ENCODE measurements at places on chromosomes 11 and 22. TPM values are rescaled to one million over a fixed set of nuclear protein-coding genes. Genes with fewer than 3 reads are reported as not detected.

GRCh38 chr11:65055538-65055937 is 2.8 kb downstream of the NAALADL1 start:
- no peak for DNase-seq

DNA sequence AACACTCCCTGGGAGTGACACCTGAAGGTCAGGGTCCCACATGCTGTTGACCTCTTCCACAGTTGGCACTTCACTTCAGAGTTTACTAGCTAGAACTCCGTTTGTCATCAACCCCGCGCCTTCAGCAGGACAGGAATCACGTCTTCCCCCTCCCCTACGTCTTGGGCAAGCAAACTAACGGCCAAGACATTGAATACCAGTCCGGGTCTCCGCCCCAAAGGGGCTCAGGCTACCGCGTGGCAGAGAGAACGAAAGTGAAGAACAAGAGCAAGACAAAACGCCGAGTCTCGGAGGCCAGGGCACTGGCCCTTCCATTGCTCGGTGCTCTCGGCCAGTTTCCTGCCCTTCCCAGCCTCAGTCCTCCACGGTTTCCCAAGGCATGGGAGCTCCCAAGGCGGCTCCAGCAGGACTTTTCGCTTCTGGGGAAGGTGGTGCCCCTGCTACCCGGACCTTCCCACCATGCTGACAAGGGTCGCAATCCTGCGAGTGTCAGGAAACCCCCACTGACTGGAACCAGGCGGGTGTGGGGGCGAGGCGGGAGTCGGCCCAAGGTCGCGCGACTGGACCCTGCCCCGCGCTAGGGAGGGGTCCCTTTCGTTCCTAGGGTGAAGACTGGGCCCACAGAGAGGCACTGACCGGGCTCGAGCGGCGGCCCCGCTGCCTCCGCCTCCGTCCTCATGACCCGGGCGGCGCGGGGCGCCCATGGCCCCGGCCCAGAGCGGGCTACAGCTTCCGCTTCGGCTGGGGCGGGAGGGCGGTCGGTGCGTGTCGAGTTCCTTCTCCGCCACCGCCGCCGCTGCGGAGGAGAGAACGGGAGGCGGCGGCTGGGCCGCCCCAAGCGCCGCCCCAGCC is at the start of gene GUCD1:
Gene GUCD1 (minus strand): TSS at position 826 of the 852 bp plus-strand sequence. CDS start 147 bp downstream, at position 679.
- DNase-seq = peak; percentile 46

GRCh38 chr22:41949297-41949965 is 2.5 kb upstream of the CENPM start:
- DNase-seq = no peak

- DNase-seq = no peak
Observed at GRCh38 chr11:35650467-35650866, 12.1 kb upstream of the TRIM44 start.

GRCh38 chr11:23473782-23474181 is 613.5 kb upstream of the CCDC179 start:
- DNase-seq = no peak

GRCh38 chr11:118396097-118396501 is 5.3 kb upstream of the ATP5MG start:
- no peak for DNase-seq

DNA sequence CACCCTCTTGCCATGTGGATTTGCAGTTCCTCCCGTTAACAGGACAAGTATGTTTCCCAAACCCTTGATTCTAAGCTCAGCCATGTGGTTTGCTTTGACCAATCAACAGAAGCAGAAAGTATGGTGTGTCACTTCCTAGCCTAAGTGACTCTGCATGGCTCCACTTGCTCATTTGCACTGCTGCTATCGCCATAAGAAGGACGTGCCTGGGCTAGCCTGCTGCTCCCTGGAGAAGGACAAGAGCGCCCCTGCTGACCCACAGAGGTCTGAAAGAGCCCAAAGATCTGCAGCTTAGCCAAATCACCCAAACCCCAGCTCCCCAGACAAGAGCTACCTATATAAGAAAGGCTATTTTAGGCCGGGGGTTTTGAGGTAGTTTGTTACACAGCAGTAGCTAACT is 18.0 kb downstream of the TBRG1 start:
- DNase-seq = no peak

- no peak for DNase-seq
Observed at GRCh38 chr11:69487849-69488542, 6.5 kb downstream of the LINC01488 start.

GRCh38 chr11:13674799-13675509 is 6.5 kb downstream of the FAR1 start:
- no peak for DNase-seq

DNA sequence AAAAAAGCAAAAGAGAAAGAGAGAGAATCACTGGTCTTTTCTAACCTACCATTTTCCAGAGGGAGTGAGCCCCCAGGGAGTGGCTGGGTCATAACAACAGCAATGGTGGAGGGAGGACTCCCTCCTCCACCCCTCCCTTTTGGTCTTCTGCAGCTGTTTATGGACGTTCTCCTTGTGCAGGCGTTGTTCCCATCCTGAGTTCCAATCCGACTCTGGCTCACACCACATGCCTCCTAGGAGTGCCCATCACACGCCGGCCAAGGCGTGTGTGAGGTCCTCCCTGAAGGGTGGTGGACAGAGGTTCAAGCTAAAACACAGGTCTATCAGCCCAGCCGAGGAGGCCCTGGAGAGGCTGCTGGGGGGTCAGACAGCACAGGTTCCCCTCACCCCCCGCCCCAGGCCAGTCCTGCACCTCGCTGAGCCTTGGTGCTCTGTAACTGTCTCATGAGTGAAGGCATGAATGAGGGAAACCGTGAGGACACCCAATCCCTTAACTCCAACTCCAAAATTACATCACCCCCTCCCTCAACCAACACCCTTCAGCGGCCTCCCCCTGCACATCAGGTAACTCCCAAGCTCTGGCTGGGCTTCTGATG is 29.4 kb downstream of the IFT27 start:
- no peak for DNase-seq

GRCh38 chr11:122572592-122572991 is 82.9 kb upstream of the UBASH3B start:
- no peak for DNase-seq

- DNase-seq = no peak
Observed at GRCh38 chr11:1928891-1929541, 9.5 kb downstream of the TNNT3 start.

DNA sequence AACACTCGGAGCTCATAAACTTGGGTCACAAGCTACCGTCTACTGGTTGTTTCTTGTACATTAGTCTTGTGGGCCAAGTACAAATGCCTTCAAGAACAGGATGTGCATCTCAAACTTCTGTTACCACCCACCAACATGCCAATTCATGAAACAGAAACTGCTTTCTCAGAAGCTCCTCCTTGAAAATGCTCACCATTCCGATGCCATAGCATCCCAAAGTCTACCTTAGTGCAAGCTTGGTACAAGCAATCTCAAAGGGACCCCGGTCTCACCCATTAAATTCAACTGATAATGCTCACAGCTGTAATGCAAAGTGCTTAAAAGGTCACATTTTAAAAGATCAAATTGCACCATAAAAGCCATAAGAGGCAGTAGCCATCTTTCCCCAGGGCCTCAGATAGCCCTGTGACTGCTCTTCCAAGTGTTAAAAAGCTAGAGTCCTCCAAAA is 31.8 kb upstream of the CCDC34 start:
- DNase-seq = no peak

DNA sequence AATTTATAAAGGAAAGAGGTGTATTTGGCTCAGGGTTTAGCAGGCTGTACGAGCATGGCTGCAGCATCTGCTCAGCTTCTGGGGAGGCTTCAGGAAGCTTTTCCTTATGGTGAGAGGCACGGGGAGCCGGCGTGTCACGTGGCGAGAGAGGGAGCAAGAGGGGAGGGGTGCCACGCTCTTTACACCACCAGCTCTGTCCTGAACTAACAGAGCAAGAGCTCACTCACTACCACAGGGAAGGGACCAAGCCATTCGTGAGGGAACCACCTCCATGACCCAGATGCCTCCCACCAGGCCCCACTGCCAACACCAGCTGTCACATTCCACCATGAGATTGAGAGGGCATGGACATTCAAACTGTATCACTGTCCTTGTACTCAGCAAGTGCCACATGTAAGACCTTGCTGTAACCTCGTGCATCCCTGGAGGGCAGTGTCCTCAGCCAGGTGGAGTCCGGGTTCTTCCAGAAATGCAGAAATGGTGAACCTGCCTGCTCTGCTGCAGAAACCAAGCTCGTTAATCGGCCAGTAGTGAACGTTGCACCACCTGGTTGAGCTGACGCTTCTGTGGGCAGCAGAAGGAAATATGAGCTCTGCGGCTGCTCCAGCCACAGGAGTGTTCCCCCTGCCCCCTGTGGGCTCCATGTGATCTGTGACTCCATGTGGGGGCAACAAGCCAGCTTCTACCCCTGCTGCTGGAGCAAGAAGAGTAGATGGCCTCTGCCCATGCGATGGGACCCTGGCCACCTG is 368.6 kb downstream of the TBC1D22A start:
- DNase-seq = no peak

- no peak for DNase-seq
Observed at GRCh38 chr11:11372461-11372860, 19.4 kb upstream of the CSNK2A3 start.

GRCh38 chr11:48354013-48354412 is 12.3 kb downstream of the OR4C5 start:
- DNase-seq = no peak

DNA sequence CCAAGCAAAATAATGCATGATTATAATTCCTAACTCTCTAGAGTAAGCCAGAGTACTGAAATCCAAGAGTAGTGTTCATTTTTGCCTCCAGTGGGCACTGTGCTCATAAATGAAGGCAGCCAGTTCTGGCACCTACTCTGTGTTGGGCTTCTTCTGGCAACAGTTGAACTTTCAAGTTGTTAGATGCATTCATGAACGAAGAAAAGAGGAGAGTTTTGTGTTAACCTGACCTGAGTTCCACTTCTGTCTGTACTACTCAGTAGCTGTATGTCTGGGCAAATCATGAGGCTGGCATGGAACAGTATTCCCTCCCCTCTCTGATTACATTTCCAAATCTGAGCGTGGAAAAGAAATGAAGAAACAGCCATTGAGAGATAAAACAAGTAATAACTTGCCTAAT is 20.3 kb upstream of the TENM4 start:
- no peak for DNase-seq

- no peak for DNase-seq
Observed at GRCh38 chr11:44701276-44701675, 25.5 kb upstream of the TSPAN18 start.

DNA sequence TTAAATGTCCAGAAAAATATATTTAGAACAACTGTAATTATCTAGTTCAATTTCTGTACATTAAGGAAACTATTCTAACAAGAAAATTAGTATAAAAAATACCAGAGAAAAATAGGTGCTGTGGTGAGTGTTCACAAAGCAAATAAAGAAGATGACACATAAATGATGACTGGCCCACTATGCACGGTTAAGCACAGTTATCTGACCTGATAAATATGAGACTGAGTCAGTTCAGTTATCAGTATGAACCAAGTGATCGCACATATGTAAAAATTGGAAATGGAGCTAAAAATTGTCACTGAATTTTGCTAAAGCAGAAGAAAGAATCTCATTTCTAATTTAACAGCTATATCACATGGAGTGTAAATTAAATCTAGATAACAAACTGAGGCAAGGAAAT is 18.8 kb upstream of the MAML2 start:
- no peak for DNase-seq

DNA sequence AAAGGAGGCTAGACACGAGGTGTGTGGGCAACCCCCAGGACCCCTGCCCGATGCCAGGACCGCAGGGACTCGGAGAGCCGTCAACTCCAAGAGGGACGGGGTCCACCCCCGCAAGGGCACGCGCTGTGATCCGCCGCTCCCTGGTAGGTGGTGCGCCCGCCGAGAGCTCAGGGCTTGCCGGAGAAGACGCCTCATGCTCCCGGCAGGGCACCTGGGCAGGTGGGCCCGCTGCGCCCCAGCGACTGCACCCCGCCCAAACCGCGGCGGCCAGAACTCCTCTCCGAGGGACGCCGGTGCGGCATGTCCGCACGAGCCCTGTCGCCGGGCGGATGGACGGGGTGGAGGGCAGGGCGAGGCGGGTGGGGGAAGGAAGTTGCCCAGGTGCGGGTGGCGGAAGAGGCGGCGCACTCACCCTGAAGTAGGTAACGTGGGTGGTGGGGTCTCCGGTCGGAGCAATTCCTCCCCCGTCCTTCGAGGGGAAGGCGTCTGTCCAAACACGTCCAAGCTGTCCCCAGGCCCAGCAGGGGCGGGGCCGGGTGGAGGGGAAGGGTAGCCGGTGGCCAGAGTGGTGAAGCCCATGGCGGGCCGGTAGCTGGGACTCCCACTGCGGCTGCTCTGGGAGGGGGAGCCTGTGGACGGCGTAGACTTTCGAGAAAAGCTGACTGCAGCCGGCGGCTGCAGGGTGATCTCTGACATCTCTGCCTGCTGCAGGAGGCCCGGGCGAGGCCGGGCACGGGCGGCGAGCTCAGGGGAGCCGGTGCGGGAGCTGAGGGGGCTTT is 37.2 kb downstream of the IGSF9B start:
- no peak for DNase-seq

DNA sequence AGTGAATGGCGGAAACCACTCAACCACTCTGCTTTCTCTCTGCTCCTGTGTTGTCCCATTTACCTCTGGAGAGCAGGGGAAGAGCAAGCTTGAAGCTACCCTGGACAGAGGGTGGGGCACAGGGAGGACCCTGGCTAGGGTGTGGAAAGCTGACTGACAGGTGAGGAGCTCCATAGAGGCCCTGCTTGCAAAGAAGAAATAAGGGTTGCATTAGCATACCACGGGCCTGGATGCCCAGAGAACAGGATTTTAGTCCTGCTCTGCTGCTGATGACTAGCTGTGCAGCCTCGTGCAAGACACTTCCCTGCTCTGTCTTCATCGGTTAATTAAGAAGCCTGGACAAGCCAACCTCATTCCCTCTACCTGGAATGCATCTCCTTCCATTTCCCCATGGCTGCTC is 135.0 kb downstream of the BUD13 start:
- DNase-seq = peak; percentile 19

DNA sequence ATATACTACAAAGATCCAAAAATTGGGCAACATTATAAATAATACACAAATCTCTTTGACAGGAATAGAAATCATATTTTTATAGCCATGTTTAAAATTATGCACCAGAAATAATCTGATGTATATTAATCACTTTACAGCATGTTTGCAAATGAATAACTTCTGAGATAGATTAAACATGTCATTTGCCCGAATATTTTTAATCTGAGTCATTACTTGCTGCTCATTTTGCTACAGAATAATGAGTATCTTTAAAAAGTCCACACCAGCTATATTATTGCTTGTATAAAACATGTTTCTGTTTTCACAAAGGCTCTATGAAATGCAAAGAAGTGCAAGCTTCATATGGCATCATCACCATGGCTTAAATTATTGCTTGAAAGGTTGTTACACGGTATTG is 336.8 kb downstream of the GUCY1A2 start:
- DNase-seq = no peak

- DNase-seq = no peak
Observed at GRCh38 chr11:125443767-125444311, 52.2 kb downstream of the FEZ1 start.

The NELL1 gene
- total RNA-seq = not detected

The TMEM225 gene
- not detected for total RNA-seq

The UQCC3 gene
- 6.6 TPM for total RNA-seq

The CARD16 gene
- 14.3 TPM for total RNA-seq

The VWCE gene
- 4.1 TPM for total RNA-seq

The OR2D2 gene
- total RNA-seq = 1.0 TPM

The SEZ6L gene
- total RNA-seq = 0.18 TPM

The ADORA2A gene
- total RNA-seq = 3.3 TPM
